ENCODE measurements at places on chromosomes 7 and 10. TPM values are rescaled to one million over a fixed set of nuclear protein-coding genes. Genes with fewer than 3 reads are reported as not detected.

GRCh38 chr10:21692916-21693315 lies 158.9 kb downstream of the MLLT10 start:
- no peak for DNase-seq

ST7 gene
- total RNA-seq, result 13.4 TPM

DNA sequence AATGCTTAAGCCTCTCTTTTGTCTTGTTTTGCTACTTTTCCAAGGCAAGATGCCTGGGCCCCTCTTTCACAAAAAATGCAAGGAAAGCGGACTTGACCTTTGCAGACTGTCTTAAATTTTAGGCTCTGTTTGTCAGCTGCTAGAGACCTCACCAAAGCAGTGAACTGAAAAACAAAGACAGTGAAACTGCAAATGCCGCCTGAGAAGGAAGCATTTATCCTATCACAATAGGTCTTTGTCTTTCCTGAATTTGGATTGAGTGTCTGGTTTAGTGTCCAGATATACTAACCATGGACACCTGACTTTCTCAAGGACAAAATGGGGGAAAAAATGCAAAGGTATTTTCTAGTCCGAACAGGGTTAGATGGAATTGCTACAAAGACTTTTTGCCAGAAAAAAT lies 256.9 kb downstream of the INHBA start:
- no peak for DNase-seq

NEUROD6 gene
- not detected for total RNA-seq

DNA sequence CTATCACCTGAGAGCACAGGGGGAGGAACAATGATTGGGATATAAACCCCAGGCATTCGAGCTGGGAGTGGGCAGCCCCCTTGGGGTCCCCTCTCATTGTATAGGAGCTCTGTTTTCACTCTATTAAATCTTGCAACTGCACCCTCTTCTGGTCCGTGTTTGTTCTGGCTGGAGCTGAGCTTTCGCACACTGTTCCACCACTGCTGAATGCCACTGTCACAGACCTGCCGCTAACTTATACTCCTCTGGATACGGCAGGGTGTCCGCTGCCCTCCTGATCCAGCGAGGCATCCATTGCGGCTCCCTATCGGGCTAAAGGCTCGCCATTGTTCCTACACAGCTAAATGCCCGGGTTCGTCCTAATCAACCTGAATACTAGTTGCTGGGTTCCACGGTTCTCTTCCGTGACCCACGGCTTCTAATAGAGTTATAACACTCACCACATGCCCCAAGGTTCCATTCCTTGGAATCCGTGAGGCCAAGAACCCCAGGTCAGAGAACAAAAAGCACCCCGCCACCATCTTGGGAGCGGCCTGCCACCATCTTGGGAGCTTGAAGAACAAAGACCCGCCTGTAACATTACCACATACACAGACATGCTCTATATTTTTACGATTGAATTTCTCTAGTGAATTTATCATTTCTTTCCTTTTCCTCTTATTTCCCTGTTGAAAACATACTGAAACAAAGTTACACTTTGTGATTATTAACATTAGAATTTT lies 9.0 kb downstream of the ZWINT start:
- DNase-seq, result no peak

DNA sequence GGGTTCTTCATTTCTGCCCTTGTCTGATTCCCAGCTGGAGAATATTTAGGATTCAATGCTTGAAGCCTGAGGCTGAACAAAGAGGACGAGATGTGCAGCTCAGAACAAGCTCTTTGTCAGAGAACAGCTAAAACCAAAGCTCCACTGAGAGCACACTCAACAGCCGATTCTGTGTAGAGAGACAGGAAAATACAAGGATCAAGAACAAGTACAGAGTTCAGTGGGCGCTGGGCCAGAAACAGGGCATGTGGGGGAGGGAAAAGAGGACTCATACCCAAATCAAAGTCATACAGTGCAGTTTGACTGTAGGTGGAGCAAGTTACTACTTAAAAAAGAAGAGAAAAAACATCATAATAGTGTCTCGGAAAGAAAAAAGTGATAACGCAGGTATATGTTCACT lies at the start of gene AGMO:
Gene AGMO, minus strand, starts transcription at position 181 of the 400 bp plus-strand sequence.
- DNase-seq, result no peak

SFTPA2 gene
- total RNA-seq, result not detected

NPC1L1 gene
- total RNA-seq, result not detected

GRCh38 chr10:133245439-133246235 lies 8.0 kb downstream of the VENTX start:
- no peak for DNase-seq

SCIN gene
- total RNA-seq, result not detected

DNA sequence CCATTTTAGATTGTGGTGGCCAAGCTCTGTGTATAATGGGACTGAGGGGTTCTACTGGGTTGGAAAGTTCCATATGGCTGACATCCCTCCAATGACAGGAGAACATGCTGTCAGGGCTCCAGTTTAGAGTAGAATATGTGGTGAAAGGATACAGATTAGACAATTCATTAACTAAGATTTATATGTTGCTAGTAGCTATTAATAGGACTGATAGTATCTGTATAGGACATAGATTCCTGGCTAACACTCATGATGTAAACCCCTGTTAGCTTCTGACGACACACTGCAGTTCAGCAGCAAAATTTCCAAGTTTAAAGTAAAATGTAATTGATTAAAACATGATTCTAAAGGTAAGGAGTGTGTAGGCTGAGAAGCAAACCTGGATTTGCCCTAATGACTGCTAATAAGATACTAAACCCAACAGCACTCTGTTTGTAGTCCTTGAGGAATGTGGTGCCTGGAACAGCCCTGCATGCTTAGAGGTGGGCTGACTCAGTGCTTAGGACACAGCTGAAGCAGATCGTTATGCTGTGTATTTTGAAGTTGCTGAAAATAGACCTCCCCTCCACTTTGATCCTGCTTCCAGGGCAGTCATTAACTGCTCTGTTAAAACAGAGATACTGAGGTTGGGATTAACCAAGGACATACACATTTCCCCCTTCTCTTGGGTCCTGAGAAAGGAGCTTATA lies 1129.6 kb downstream of the SORCS3 start:
- DNase-seq, result no peak

Data from H7 (cell line).